Vagina (tissue), 2 donors: ENCODE measurements at places on chromosomes 13 and 19.

GRCh38 chr13:84864341-84864740 is 934.9 kb downstream of the SLITRK6 start:
- DNase-seq: no peak

- no peak for DNase-seq
Measured at GRCh38 chr13:28258417-28258816, 120.1 kb downstream of the PAN3 start.

DNA sequence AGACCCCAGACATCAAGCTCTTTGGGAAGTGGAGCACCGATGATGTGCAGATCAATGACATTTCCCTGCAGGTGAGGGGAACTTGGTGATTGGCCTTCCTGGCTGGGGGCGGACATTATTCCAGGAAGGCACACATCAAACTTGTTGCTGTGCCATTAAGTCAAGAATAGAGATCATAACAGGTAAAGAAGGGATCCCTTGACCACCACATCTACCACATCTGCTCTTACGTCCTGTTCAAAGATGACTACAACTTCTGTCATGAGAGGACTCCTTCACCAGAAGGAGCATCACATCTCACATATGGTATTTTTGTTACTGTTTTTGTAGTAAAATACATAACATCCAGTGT is 1.1 kb downstream of the RPS5 start:
- no peak for DNase-seq

- DNase-seq: no peak
Measured at GRCh38 chr13:48160606-48161278, 65.8 kb upstream of the MED4 start.

GRCh38 chr19:11098861-11099260 is 9.6 kb downstream of the LDLR start:
- DNase-seq: no peak

DNA sequence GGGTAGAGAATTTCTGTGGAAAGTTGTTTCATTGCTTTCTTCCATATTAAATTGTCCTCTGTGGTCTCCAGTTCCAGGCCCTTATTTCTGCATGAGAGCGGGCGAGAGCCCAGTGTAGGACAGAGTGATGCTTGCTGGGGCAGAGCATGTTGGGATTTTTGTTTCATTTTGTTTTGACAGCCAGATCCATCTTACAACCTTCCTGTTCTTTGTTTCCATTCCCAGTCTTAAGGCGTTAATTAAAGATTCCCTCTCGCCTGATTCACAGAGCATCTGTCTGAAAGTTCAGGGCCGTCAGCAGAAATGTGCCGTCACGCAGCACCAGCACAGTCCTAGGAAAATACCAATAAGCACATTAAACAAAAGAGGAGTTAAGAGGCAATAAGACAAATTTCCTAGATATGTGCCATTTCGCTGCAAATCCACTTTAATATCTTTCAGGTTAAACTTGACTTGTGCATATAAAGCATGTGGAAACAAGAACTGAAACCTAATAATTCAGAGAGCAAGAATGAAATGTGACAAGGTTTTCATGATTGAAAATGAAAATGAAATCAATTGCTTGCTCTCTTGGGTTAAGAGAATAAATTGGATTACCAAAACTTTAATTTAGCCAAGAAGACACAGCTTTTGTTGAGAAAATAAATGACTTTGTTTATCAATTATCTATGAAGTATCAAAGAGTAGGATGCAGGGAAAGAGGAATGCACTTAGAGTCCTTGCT is 210.7 kb upstream of the SLC10A2 start:
- DNase-seq: no peak
